ENCODE measurements at places on chromosomes 1 and 21.

DNA sequence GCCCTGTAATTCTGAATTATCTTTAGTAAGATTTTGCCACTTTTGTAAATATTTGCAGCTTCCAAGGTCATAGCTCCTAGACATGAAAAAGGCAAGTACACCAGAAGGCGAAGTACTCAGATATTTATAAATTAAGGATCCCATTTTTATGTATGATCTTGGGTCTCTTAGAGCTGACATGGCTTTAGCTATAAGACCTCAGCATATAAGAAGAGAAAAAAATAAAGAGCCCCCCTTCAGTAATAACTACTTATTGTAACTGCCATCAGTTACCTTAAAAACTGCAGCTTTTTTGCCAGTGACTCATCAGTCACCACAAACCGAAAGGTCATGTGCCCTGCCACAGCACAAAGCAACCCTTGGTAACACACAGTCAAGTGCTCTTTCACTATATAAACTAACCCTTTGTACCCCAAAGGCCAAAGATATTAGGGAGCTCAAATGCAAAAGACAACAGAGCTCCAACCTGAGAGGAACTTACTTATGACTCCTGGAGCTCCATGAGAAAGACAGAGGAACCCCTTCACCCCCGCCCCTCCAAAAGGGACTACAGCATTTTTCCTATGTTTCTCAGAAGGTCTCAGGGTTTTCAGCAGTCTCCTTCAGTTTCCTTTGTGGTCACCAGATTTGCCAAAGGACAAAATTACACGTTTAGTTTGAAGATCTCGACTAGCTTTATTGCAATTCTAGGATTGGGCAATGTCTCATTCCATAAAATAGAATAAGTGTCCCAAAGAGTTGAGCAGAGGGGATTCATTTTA, 219.8 kb upstream of the DUSP10 start:
- DNase-seq: peak; percentile 74

GRCh38 chr21:39645331-39645730, 32.6 kb downstream of the B3GALT5 start:
- DNase-seq: no peak

DNA sequence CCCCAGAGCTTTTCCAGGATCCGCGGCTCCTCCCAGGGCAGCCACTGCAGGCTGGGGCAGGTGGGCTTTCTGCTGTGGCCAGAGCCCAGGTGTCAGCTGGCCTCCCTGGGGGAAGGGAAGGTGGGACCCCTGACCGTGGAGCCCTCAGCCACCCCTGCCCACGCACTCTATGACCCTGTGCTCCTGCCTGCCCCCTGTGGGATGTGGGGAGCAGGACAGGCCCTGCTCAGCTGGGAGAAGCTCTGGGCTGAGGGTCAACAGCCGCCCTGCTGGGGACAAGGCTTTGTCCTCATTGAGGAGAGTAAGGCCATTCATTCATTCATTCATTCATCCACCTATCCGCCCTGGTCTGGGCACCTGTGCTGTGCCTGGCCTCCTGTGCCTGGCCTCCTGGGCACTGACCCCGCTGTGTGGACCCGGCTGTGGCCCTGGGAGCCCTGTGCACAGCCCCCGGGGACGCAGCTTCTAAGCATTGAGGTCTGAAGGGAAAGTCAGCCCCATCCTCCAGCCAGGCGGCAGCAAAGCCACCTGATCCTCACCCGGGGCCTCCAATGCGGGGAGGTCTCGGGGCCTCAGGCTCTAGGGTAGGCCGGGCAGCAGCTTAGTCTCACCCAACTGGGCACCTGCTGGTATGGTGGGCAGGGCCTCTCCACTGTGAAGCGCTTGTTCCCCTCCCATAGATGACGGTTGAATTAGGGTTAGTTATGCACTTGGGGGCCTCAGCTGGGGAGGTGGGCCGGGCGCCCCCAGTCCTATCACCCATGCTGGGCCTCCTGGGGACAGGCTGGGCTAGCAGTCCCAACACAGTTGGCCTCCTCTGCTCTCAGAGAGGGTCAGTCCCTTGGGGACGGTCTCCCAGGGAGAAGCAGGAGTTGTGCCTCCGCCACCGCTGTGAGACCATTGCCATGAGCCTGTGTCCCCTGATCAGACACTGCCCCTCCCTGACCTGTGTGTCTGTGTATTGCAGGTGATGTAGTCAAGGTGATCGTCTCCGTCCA, 6.0 kb downstream of the TNFRSF14 start:
- no peak for DNase-seq

GRCh38 chr1:234730770-234731568, 121.0 kb upstream of the IRF2BP2 start:
- no peak for DNase-seq

GRCh38 chr1:173103006-173103405, 52.3 kb upstream of the TNFSF18 start:
- DNase-seq: no peak

DNA sequence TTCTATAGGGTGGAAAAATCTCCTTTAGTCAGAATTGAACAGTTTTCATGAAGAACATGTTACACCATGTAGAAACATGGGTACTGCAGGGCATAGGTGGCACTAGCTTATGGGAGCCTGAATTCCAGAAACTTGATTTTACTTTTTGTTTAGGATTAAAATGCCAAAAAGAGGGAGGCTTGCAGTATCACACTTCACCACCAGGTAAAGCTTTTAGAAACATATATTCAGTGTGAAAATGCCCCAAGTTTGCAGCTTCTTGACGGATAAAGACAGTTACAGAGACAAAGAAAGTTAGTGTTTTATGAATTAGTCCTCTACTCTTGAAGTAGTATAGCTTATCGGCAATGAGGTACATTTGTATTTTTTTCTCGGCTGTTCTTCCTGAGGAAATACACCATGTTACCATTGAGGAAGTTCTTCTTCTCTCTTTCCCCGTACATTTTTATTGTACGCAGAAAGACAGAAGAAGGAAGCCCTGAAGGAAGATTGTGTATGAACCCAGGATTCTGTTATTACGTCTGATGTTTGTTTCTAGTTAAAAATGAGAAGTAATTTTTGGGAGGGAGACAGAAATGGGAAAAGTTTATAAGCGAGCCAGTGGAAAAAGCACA, 66.1 kb downstream of the PBX1 start:
- DNase-seq: no peak

GRCh38 chr1:201113451-201114244, 1.4 kb upstream of the CACNA1S start:
- DNase-seq: no peak

GRCh38 chr1:172671591-172671990, 12.7 kb downstream of the FASLG start:
- DNase-seq: no peak

- DNase-seq: no peak
Measured at GRCh38 chr1:247948558-247948957, at the start of gene OR2L8. OR2L8 (plus strand) TSS chr1:247948858; CDS start chr1:247948858, 0 bp downstream.

- DNase-seq: no peak
Measured at GRCh38 chr1:97903626-97904025, 17.2 kb downstream of the DPYD start.

DNA sequence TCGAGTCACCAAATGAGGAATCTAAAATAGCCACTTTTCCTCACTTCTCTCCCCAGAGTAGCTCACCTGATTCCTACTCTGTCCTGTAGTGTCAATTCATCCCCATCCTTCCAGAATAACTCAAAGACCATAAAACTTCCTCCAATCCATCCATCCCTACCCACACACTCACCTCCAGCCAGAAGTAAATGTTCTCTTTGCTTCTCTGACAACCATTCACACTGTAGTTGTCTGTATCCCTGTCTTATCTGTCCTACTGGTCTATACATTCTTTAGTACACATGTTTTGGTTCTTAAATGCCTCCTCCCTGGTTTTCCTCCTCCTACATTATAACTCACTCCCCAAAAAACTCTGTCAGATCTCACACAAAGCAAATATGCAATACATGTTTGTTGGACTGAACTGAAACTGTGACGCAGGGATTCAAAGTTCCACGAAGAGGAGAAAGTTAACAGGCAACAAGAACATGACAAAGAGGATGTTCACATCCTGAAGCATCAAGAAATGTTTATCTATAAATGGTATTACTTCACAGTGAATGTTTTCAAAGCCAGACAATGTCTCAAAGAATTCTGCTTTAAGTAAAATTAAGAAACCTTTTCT, 11.0 kb downstream of the TP53BP2 start:
- no peak for DNase-seq

DNA sequence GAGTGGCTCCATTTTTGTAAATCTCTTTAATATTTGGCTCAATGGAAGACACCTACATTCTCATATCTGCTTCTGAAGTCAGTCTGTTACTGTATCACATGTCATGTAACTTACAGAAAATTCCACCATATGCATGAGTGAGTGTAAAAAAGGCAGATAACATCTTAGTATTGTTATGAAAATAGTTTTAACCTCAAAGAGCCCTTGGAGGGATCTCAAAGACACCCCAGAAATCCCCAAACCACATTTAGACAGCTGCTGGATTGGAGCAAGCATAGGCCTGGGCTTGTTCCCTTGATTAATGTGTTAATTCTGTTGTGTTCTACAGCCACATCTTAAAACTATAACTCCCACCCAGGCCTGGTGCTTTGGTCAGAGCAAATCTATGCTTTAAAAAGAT, 16.9 kb downstream of the MACO1 start:
- no peak for DNase-seq

- no peak for DNase-seq
Measured at GRCh38 chr1:244271691-244272308, 179.9 kb downstream of the ADSS2 start.
